Effector CD8-positive, alpha-beta T cell (primary cell): ENCODE measurements at places on chromosomes 3 and 15.

DNA sequence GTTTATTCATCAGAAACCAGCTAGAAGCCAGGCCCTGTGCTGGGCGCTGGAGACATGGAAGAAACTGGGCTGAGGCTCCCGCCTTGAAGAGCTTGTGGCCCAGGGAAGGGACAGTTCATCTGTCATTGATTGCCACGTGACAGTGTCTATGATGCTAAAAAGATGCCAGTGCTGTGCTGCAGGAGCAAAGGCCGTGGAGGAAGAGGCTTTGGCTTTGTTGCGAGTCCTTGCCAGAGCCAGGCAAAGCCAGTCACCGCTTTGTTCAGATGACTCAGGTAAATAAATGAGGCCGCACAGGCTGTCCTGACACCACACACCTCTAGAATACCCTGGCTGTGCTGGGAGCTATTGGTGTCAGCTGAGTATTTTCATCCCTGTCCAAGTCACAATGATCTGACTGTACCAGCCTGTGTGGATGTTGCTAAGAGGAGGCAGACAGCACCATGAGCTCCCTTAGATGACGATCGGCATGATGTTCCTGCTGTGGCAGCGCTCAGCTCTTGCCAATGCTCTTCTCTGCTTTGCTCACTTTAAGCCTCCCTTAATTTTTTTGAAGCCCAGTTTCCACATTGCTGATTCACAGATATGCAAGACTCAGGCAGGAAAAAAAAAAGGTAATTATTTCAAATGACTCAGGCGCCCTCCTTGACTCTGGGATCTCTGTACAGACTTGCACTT is 77.5 kb downstream of the CCNL1 start:
- no peak for DNase-seq

DNA sequence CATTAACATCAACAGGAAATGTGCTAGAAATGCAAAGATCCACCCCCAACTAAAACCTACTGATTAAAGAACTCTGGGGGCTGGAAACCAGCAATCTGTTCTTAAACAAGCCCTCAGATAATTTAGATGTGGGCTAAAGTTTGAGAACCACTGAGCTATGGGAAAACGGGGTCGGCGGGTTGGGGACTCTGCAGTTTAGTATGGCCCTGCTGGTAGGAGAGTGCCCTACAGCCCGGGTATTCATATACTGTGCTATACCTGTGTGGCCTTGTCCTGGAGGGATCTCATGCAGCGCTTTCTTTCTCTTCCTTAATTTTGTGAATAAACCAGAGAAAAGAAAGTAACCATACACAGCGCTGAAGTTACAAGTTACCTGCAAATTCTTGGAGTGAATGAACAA is 189.7 kb upstream of the GBE1 start:
- DNase-seq: no peak

DNA sequence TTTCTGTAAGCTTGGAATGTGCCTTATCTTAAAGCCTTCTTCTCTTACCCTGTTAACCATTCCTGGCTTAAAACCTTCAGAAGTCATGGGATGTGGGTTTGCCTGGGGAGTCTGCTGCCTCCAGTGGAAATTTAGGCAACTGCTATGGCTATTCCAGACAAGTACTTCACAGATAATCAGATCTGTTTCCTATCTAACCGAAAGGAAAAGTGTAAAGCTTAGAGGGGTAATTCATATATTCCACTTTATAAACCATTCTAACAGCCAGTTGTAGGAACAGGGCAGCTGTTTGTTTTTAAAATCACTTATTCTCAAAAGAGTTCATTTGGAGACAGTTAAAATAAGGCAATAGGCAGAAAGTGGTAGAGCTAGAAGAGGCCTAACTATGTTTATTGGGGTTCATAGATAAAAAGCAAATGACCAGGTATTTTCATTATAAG is 219.9 kb downstream of the TCF12 start:
- no peak for DNase-seq

DNA sequence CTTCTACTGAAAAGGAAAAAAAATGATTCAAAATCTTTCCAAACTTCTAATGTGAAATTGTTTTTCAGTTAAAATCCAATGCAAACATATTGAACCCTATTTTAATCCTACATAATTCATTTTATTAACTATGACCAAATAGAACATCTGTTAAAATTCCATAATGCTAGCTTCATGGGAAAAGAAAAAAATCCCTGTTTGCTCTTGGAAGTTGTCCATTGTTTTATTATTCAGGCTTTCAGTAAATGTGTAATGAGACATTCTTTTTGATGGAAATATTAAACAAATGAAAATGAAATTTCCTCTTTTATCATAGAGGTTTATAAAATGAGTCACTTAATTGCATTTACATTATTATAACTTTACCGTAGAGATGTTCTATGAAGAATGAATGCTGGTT is 49.5 kb downstream of the SLC25A26 start:
- no peak for DNase-seq

DNA sequence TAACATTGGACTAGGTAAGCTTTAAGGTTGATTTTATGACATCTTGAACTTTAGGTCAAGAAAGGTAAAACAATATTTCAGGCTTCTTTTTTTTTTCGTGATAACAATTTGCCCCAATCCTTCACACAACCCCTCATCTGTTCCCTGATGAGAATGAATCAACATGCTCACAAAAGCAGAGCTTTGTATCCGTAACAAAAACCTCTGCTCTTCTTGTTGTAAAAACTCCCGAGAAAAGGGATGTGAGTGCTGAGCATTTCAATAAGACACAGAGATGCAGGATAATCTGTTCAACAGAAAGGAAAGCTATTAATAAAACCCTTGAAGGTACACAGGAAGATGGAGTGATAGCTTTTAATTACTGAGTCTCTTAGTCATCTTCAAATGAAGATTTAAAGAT is 94.3 kb downstream of the RAD18 start:
- no peak for DNase-seq

- no peak for DNase-seq
Observed at GRCh38 chr3:66692042-66692765, 191.4 kb upstream of the LRIG1 start.

DNA sequence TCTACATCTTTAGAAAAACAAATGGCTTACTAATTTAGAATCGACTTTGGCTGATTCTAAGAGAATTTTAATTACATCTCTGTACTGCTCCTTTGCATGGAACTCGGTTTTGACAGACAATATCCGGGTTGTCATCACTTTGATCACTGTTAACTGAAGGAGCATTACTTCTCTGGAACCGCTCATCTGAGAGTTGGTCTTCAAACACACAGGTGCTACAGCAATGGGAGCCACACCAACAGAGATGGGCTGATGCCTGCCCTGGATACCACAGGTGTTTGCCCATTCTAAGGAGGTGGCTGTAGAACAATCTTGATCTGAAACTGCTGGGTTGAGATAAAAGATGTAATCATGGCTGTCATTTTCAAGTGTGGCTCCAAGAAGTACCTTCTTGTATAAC is 21.6 kb downstream of the LINS1 start:
- DNase-seq: no peak

GRCh38 chr3:40302784-40303183 is 6.7 kb upstream of the EIF1B start:
- DNase-seq: no peak

DNA sequence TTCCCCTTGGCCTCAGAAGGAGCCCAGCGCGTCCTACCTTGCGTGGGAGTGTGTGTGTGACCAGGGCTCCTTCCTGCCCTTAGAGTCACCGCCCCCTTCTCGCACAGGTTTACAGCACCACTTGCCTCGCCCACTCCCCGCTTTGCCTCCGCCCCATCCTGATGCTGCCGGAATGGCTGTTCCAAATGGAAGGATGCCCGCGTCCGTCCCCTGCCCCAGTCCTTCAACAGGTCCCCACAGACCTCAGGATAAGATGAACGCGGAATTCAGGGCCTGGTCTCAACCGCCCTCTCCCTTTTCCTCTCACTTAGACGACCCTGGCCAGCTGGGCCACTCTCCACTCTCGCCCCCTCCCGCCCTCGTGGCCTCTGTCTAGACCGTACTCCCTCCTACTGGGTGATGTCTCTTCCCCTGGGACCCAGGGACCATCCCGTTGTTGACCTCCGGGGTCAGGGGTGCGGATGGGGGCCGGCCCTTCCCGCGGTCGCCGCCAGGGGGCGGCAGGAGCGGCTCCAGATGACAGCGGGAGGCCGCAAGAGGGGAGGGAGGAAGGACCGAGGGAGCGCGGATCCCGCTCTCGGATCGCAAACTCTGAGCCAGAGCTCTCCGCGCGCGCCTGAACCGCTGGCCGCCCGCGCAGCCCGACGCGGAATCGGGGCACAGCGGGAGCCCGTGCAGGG is at the start of gene THSD4:
Gene THSD4 (plus strand): TSS at position 585 of the 680 bp plus-strand sequence.
- DNase-seq: no peak

- DNase-seq: no peak
Observed at GRCh38 chr3:13513051-13513912, 33.2 kb downstream of the HDAC11 start.

GRCh38 chr15:42421376-42421775 is 62.1 kb downstream of the CAPN3 start:
- DNase-seq: no peak

DNA sequence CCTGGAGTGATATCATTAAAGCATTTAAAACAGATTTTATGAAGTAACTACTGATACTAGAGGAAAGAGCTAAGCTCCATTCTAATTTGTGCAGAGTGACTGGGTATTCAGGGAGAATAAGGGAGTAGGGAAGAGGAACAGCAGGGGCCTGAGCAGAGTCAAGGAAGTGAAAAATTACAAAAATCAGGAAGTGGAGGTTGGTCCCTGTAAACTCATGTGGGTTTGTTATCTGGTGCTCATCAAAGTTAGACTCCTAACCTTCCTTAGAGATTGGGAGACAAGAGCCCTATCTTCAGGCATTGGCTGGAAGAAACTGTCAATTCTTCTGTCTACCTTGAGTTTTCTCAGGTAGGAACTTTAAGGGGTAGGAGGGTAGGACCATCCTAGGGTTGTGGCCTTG is 82.5 kb downstream of the NEK11 start:
- no peak for DNase-seq

- no peak for DNase-seq
Observed at GRCh38 chr3:59401924-59402323, 352.1 kb upstream of the CFAP20DC start.

GRCh38 chr15:89195836-89196235 is 25.5 kb downstream of the RLBP1 start:
- DNase-seq: no peak
